AML-193 (cell line): ENCODE measurements at places on chromosomes 7 and 10.

DNA sequence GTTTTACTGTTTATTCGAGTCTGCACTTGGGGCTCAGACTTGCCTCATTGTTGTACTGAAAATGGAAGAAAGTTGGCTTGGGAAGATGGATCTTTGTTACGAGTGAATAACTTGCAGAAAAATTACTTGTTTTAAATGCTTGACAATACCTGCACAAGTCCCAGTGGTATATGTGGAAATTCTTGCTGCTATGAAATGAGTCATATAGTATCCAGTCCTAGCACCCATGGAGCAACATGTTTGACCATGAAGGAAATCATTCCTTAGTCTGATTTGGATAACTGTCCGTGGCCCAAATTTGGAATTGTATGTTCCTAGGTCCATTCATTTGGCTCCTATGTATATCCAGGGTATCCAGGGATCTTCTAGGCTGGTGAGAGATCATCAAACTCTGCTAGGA is 1096.8 kb downstream of the KCNMA1 start:
- DNase-seq, result no peak

DNA sequence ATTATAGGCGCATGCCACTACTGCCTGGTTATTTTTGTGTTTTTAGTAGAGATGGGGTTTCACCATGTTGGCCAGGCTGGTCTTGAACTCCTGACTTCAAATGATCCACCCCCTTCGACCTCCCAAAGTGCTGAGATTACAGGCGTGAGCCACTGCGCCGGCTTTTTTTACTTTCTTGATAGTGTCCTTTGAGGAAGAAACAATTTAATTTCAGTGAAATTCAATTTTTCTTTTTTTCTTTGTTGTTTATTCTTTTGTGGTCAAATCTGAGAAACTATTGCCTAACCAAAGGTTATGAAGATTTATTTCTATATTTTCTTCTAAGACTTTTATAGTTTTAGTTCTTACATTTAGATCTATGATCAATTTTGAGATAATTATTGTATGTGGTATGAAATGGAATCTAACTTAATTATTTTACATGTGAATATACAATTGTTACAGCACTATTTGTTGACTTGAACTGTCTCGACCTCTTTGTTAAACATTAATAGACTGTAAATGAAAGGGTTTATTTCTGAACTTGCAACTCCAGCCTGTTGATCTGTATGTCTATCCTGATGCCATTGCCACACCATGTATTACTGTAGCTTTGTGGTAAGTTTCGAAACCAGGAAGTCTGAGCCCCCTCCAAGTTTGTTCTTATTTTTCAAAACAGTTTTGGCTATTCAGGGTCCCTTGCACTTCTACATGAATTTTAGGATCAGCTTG is 19.8 kb upstream of the RASSF4 start:
- peak; percentile 73 for DNase-seq

DNA sequence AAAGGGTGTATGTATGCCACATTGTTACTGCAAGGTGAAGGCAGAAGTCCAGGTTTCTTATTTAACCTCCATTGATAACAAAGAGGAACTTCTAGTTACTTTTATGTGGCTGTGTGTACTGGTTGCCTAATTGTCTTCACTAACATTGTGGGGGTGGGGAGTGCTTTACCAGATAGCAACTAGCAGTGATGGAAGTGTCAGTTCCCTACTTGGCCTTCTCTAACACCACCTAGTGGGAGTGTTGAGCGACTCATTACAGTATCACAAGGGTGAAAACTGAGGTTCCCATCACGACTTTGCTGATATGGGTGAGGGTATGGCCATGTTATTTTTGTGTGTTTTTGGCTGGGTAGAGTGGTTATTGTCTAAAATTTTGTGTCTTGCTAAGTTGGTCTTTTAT is 274.4 kb downstream of the THSD7A start:
- peak; percentile 85 for DNase-seq

DNA sequence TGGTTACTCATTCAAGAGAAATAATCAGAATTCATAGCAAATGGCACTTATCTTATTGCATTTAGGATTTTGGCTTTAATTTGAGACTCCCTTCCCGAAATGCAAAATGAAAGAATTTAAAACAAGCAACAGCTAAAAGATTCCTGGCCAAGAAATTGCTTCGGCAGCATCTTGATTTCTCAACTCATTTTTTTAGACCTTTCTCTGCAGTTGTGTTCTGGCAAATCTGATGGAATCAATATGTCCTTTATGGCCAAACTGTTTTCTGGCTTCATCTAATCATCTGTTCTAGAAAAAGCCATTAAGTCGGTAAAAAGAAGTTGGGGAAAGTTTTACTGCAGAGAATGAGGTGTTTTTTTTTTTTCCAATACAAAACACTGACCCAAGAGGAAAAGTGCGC is 172.1 kb downstream of the SLC16A9 start:
- DNase-seq, result no peak
